Sigmoid colon (tissue), 7 donors: ENCODE measurements at places on chromosomes 2 and 18. TPM values are rescaled to one million over a fixed set of nuclear protein-coding genes. Genes with fewer than 3 reads are reported as not detected.

The KCNIP3 gene
- 23.8 TPM for total RNA-seq

The NT5C1B gene
- total RNA-seq = not detected

GRCh38 chr2:1997976-1998375, 253.7 kb upstream of the PXDN start:
- no peaks in the 10 kb centered on the region for H3K36me3 ChIP-seq
- DNase-seq = no peak
- no peak overlapping the region for H3K27ac ChIP-seq
- no peaks in the 10 kb centered on the region for H3K27me3 ChIP-seq
- no peaks in the 10 kb centered on the region for H3K4me1 ChIP-seq

GRCh38 chr2:211434773-211435172, 878.4 kb downstream of the CPS1 start:
- no peak overlapping the region for H3K4me3 ChIP-seq
- no peaks in the 10 kb centered on the region for H3K36me3 ChIP-seq
- DNase-seq = no peak
- H3K27ac ChIP-seq = no peak overlapping the region
- no peaks in the 10 kb centered on the region for H3K27me3 ChIP-seq

- H3K27me3 ChIP-seq = no peaks in the 10 kb centered on the region
- no peak overlapping the region for H3K4me3 ChIP-seq
- no peaks in the 10 kb centered on the region for H3K36me3 ChIP-seq
- no peaks in the 10 kb centered on the region for H3K4me1 ChIP-seq
- H3K27ac ChIP-seq = no peak overlapping the region
Observed at GRCh38 chr2:48673581-48673980, 55.9 kb downstream of the GTF2A1L start.

DNA sequence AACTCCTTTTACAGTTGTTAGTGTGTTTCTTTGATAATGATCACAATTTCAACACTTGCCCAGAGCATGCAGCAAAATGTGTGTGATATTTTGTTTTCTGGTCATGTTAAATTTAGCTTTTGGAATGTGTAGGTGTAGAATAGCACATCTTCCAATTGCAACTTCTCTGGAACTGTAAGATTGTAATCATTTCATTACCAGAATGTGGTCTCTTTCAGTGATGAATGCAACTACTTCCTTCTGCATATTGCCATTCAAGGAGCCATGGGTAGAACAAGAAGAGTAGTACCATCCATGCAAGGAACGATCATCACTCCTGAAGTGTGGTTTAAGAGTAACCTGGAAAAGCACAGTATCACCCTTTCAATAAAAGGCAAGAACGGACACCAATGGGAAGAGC, 548.8 kb upstream of the ZNF804A start:
- no peak overlapping the region for H3K27ac ChIP-seq
- no peak overlapping the region for H3K4me3 ChIP-seq
- H3K27me3 ChIP-seq = no peaks in the 10 kb centered on the region
- DNase-seq = no peak
- H3K4me1 ChIP-seq = no peaks in the 10 kb centered on the region

- H3K4me3 ChIP-seq = no peak overlapping the region
- H3K4me1 ChIP-seq = peaks cover 22% of the 10 kb centered on the region
- H3K27ac ChIP-seq = no peak overlapping the region
- H3K27me3 ChIP-seq = no peaks in the 10 kb centered on the region
Observed at GRCh38 chr2:64972876-64973275, 16.3 kb upstream of the SLC1A4 start.

GRCh38 chr2:201403880-201404279, 46.7 kb upstream of the FLACC1 start:
- no peaks in the 10 kb centered on the region for H3K36me3 ChIP-seq
- H3K4me3 ChIP-seq = no peak overlapping the region
- H3K27me3 ChIP-seq = no peaks in the 10 kb centered on the region
- DNase-seq = no peak
- H3K27ac ChIP-seq = peak overlapping the region; percentile 5

- no peaks in the 10 kb centered on the region for H3K36me3 ChIP-seq
- H3K4me1 ChIP-seq = no peaks in the 10 kb centered on the region
- DNase-seq = no peak
- no peak overlapping the region for H3K4me3 ChIP-seq
Observed at GRCh38 chr18:77178559-77178958, 46.0 kb upstream of the MBP start.

DNA sequence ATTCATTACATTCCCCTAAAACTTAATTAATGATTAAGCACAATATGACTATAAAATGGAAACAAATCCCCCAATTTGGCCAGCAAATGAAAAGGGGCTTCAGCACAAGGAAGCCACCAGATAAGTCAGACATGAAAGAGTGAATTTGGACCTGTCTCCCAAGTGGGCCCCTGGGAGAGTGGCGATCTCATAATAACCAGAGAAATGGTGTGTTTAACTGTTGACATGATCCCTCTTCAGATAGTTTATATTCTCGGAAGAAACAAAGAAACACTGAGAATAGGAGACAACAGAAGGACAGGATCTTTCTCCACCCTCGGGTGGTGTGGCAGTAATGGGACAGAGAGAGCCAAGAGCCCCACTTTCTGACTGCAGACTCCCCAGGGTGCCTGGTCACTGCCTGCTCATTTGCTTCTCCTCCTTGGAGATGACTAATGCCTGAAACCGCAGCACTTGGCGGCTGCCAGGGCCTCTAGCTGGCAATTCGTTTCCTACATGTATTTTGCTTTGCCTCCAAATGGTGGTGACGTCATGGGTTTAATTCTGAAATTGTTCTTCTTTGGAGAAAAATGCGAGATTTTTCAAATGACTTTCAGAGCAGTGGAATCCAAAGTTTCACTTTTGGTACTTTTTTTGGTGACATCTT, 46.4 kb upstream of the SPP2 start:
- H3K4me1 ChIP-seq = no peaks in the 10 kb centered on the region
- H3K27me3 ChIP-seq = no peaks in the 10 kb centered on the region
- no peak overlapping the region for H3K4me3 ChIP-seq
- no peak overlapping the region for H3K27ac ChIP-seq

GRCh38 chr2:182826496-182826895, 39.9 kb downstream of the FRZB start:
- no peaks in the 10 kb centered on the region for H3K36me3 ChIP-seq
- peaks cover 20% of the 10 kb centered on the region for H3K4me1 ChIP-seq
- DNase-seq = no peak
- H3K4me3 ChIP-seq = no peak overlapping the region
- H3K27ac ChIP-seq = peak overlapping the region; percentile 57
